ENCODE measurements at places on chromosomes 2 and 18.

DNA sequence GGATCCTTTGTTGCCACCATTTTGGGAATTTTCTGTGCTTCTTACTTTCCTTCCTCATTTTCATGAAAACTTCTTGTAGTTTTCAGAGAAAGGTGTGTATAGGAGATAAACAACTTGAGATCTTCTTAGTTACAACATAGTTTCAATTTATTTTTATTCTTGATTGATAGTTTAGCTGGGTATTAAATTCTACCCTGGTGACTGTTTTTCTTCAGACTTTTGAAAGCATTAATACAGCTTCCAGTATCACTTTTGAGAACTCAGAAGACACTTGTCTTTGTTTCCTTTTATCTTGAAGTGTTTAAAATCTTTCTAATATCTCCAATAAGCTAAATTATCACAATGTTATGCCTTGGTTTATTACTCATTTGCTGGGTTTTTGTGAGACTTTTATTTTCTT lies 167.5 kb upstream of the DPP10 start:
- DNase-seq: no peak

- no peak for DNase-seq
These were observed 311.3 kb downstream of the ARHGAP15 start for GRCh38 chr2:143440411-143441012.

DNA sequence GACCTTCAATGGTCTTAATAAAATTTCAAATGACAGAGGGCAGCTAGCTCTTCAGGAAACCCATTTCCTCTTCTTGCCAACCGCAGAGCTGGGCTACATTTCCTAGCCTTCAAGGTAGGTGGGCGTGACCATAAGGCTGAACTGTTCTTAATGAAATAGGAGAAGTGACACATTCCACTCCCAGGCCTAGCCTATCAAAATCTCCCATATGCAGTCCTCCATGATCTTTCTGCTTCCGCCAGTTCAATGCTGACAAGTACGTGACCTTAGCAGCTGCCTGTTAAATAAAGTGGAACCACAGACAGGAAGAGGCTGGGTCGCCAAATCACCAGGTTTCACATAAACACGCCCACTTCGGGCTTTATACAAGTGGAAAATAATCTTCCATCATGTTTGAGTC lies 13.2 kb downstream of the SERPINE2 start:
- DNase-seq: peak; percentile 62

DNA sequence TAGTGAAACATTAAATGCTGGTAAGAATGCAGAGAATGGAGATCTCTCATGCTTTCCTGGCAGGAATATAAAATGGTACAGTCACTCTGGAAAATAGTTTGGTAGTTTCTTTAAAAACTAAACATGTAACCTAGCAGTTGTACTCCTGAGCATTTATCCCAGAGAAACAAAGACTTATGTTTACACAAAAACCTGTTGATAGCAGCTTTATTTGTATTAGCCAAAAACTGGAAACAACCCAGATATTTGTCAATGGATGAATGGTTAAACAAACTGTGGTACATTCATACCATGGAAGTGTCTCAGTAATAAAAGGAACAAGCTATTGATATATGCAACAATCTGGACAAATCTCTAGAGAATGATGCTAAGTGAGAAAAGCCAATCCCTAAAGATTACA lies 81.7 kb upstream of the CTAGE1 start:
- DNase-seq: no peak

DNA sequence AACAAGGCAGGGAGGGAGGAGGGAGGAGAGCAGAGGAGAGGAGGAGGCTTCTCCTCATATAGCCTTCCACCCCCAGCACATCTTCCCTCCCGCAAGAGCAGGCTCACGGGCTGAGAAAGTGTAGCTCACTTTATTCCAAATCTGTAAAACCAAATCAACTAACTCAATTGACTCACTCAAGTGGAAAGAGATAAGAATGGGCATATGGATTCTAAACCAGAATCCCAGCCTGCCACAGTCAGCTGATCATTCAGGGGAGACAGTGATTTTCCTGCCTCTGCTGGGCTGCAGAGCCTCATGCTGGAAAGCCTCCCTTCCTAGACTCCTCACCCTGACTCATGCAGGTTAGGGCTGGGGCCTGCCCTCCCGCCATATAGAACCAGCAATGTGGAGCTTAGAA lies 4.2 kb upstream of the TWSG1 start:
- no peak for DNase-seq

DNA sequence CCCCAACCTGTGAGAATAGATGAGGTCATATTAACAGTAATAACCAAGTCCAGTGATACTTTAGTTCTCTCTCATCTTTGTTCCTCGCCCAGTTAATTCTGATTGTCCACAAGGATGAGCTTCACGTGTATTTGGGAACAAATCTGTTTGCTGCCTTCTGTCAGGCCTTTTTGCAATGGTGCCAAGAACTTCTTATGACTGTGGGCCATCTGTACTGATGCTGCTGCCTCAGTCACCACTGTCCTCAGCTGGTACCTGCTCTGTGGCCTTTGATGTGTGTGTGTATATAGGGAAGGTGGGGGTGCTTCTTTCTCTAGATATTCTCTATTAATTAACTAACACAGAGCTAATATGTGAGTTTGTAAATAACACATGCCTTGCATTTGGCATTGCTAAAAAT lies 392.9 kb downstream of the TGIF1 start:
- no peak for DNase-seq

DNA sequence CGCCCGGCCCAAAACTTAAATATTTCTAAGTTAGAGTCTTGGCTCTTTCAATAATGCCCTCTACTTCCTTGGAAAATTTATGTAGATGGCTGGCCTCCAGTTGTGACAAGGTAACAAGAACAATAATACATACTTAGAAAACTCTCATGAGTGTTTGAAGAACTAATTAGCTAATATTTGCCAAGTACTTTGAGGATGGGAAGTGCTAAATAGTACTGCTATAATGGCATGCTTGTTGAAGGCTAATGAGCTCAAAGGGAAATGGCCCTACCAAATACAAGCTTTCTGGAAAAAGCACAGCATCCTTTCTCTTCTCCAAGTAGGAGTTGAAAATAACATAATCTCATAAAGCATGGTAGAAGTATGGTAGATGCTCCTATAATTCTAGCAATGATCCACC lies 1022.2 kb upstream of the PIK3C3 start:
- DNase-seq: no peak

GRCh38 chr18:457521-458412 lies 42.7 kb downstream of the COLEC12 start:
- DNase-seq: no peak

GRCh38 chr18:34957864-34958259 lies 83.4 kb upstream of the MAPRE2 start:
- DNase-seq: no peak

DNA sequence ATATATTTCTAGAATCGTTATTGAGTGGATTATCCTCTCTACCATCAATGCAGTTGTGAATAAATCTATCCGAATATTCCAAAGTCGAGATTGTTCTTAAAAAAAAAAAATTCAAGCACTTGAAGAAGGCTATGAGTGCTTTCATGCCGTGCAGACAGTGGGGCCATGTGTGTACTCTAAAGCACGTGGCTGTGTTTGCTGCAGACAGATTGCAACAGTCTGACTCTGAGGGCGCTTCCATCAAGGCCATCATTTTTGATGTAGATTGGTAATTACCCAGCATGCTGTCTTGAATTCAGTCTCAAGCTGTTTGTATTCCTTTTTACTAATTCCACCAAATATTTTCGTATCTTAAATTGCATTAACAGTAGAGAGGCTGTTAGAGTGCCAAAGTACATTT lies 325.9 kb upstream of the LINC00305 start:
- no peak for DNase-seq

- no peak for DNase-seq
These were observed 54.8 kb upstream of the TUBA3E start for GRCh38 chr2:130252880-130253645.

DNA sequence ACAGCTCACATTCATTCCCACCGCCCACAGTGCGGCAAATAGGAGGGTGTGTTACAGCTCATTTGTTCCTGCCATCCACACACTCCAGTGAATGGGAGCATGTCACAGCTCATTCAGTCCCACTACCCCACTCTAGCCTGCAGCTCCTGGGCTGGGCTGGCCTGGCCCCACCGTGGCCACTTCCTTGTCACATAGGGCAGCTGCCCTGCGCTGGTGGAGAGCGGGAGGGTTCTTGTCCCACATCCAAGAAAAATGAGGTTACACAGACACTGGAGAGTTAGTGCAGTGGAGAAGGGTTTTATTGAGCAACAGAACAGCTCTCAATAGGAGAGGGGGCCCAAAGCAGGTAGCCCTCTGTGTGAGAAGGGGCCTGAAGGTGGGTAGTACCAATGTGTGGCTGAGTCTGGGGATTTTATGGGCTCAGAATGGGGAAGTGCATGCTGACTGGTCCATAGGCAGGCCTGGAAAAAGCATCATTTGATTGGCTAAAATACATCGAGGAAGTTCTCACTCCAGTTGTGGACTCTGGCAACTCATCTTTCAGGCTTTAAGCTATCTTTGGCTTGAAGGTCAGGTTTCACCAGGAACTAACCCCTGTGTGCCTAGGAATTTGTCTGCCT lies 249.7 kb downstream of the ETAA1 start:
- DNase-seq: no peak

- DNase-seq: no peak
These were observed 108.2 kb downstream of the GALNT1 start for GRCh38 chr18:35689728-35690127.

DNA sequence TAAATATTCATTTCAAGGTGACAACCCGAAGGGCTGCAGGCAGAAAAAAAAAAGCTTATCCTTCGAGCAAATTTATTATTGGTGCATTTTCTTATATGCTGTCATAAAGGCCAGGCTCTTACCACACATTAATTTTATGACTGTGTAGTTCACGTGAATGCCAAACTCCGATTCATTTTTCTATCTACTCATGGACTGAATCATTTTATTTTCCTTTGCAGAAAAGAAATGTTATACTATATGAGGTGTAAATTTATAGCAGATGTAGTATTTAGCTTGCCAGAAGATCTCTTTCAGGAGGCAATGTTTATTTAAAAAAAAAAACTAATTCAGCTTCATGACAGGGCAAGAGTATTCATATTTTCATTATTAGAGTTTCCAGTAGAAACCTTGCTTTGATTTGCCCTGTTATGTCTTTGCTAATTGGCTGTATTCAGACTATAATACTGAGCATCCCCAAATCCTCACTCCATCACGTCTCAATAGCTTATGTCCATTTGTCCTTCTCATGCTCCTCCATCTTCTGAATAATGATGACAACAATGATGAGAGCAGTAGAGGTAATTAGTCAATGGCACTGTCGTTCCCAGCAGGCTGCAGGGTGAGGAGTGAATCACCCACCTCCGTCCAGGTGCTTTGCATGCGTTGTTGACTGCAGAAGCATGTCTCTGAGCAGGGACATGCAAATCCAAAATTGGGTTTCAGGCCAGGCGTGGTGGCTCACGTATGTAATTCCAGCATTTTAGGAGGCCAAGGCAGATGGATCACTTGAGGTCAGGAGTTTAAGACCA lies 101.1 kb upstream of the RAB12 start:
- no peak for DNase-seq

DNA sequence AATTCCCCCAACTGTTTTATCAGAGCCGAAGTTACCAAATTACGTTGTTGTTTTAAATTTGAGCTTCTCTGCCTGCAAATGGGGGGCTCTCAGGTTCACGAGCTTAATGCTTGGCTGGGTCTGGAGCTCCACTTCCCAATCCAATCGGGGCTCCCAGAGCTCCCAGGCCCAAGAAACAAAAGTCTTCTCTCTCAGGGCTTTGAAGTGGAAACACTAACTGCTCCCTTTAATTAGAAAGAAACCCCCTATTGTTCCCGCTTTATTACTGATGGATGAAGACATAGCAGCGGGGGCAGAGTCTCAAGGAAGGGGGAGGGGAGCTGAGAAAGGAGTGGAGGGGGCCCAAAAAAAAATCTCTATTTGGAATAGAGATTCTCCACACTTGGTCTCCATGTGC lies 15.6 kb upstream of the PKDCC start:
- DNase-seq: no peak

GRCh38 chr18:55605733-55606338 lies 17.8 kb upstream of the TCF4 start:
- DNase-seq: no peak

DNA sequence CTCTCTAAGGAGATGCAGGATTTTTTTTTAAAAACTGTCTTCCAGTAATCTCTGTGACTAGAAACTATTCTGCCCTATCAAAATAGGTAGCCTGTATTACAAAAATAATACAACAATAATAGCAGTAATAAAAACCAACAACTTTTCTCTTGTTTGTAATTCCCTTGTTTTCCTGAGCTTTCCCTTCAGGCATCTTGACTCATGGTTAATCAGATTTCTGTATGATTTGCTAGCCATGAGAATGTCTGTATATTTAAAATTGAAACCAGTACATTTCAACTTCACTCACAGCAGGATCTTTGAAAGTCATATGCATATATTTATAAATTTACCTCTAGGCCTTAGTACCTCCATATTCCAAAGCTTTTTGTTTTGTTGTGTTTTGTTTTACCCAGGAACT lies 38.2 kb downstream of the SLC4A10 start:
- no peak for DNase-seq

- no peak for DNase-seq
These were observed 21.4 kb downstream of the ALMS1 start for GRCh38 chr2:73406996-73407395.

DNA sequence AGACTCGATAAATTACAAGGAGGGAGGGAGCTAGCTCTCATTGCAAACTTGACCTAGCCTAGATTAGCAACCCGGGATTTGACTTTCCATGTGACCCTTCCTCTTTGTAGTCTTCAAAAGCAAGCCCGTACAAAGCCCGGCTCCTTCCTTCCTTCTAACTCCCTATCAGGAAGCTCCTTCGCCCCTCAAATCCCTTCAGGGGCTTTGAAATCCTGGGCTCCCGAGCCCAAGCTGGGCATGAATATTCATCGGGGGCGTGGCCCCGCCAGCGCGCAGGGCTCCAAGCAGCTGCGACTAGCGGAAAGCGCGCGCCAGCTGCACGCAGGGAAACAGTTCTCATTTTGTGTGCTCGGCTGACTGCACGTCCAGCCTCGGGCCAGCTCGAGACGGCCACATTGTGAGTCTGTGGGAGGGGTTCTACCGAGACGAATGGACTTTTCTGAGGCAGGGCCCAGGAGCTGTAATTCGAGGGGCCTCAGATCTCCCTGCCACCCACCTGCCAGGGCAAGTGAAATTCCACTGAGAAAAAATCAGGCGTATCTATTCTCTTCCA lies 84.0 kb upstream of the PELI1 start:
- DNase-seq: peak; percentile 60

DNA sequence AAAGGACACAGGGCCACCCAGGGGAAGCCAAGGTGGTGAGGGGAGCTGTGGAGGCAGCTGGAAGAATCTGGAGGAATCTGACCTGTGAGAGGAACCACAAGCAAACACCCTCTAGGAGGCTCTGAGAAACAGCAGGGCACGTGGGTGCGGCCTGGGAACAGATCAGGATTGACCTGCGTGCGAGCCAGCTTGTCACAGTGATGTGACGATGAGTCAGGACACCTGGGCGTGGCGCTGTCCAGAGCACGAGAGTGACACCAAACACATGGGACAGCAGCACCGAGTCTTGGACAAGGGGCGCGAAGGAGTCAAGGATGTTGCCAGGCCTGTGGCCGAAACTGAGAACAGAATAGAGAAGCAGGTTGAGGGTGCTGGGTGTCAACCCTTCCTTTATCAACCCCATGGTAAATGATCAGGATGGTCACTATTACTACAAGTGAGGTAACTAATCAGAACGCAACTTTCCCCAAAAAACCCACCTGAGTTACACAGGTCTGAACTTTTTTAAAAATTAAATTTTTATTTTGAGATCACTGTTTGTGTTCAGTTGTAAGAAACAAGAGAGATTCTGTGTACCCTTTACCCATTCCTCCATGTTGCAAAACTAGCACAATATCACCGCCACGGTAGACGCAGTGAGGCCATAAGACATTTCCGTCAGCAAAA lies 637 bp upstream of the SFT2D3 start:
- DNase-seq: no peak

GRCh38 chr2:69828938-69829255 lies 563 bp upstream of the GMCL1 start:
- DNase-seq: no peak

All from activated CD8-positive, alpha-beta memory T cell treated with anti-CD3 and anti-CD28 coated beads, Interleukin-2, amount 50 U/mL, for 4 hours (primary cell).